Effector CD4-positive, alpha-beta T cell (primary cell): ENCODE measurements at places on chromosomes 4 and X.

GRCh38 chrX:29466456-29466855, 748.9 kb upstream of the MAGEB2 start:
- DNase-seq, result no peak

- DNase-seq, result no peak
These were observed 45.6 kb downstream of the RAP2C start for GRCh38 chrX:132173647-132174046.

DNA sequence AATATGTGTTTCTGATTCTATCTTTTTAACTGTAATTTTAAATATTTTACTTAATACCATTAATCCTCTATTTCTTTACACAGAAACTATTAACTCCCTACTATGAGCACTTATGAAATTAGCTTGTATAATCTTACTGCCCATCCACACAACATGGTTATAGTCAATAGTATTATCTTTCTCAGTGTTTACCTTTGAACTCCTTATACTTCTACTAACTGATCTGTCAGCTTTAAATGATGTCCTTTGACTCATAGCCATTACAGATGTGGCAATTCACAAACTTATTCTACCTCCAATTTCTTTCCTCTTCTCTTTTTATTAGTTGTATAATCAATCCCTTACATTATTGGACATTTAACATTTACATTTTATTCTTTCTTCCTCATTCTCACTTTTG, 5.5 kb downstream of the SEC31A start:
- no peak for DNase-seq

DNA sequence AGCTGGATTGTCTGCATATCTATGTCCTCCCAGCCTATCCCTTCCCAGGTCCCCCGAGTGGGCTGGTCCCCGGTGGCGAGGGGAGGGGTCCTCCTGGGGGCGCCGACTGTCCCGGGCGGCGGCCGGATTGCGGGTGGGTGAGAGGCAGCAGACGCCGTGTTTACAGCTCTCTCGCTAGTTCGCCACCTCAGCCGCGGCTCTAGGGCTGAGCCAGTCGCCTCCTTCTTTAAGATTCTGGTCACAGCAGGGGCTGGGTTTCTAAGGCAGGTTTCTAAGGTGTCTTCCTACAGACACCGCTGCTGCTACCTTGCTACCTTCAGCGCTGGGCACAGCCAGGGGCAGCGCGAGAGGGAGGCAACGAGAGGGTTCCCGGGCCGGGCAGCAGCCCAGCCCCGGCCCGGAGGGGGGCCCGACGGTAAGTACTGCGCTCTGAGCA, 57.2 kb downstream of the FRMPD3 start:
- no peak for DNase-seq

DNA sequence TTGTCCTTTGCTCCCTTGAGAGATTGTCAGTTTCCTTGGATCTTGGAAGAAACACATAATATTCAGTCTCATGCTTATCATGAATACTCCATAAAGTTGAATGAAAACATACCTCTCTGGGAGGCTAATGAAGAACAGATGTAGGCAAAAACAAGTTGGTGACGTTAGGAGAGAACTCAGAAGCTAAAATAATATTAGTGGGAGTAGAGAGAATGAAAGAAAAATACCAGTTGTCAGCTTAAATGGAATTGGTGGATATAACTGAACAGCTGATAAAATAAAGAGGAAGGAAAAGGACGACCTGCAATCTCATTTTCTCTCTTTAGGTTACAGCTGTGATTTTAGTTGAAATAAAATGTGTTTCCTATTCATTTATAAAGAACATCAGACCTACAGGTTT, 124.8 kb downstream of the SNCA start:
- DNase-seq, result no peak

DNA sequence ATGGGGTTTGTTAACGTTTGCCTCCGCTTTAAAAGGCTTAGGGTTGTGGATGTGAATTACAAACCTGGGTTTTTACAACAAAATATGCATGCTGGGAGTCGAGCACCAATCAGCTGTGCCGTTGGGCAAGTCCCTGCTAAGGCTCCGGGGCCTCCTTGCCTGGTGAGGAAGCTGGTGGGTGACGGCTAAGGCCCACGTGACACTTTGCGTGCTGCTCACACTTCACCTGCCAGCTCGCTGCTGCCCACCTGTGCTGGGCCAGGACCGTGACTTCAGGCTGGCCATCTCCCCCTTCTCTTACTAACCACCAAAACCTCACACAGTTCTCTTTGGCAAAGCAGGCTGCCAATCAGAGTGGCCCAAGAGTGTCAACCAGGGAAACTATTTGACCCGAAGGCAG, 178.3 kb downstream of the AFAP1 start:
- DNase-seq, result no peak

DNA sequence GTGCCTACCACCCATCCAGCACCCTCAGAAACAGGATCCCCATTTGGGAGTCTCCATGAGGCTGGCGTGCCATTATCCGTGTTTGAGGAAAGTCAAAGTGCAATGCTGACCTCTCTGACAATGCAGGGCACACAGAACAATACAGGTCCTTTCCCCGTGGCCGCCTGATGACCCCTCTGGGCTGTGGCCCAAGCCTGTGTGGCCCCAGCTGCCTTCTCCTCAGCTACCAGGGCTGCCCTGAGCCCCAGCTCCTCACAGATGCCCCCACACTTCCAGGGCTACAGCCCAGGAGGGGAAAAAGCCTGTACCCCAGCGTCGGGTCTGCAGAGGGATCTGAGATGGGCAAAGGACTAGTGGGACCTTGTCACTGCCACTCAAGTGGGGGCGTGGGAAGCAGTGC, 15.5 kb downstream of the ZFYVE28 start:
- no peak for DNase-seq

GRCh38 chrX:68355629-68355920, 77.7 kb downstream of the OPHN1 start:
- no peak for DNase-seq

DNA sequence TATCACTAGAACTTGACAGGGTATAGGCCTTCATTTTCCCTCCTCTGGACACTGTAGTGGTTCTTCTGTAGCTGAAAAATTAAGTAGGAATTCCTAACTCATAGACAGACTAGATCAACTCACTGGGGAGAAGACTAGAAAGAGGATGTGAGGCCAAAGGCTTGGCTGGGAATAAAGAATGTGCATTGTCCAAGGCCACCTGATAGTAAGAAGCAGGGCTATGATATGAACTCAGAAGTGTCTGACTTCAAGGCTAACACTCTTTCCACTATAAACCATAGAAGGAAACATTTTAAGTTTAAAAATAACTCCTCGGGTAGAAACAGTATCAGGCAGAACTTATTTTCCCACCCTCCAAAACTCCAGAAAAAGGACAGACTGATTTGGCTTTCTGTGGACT, 346.6 kb downstream of the OPHN1 start:
- DNase-seq, result no peak

- no peak for DNase-seq
These were observed 6.5 kb upstream of the GJB1 start for GRCh38 chrX:71216485-71216884.

- no peak for DNase-seq
These were observed 579 bp upstream of the GABRA2 start for GRCh38 chr4:46390355-46391058.

DNA sequence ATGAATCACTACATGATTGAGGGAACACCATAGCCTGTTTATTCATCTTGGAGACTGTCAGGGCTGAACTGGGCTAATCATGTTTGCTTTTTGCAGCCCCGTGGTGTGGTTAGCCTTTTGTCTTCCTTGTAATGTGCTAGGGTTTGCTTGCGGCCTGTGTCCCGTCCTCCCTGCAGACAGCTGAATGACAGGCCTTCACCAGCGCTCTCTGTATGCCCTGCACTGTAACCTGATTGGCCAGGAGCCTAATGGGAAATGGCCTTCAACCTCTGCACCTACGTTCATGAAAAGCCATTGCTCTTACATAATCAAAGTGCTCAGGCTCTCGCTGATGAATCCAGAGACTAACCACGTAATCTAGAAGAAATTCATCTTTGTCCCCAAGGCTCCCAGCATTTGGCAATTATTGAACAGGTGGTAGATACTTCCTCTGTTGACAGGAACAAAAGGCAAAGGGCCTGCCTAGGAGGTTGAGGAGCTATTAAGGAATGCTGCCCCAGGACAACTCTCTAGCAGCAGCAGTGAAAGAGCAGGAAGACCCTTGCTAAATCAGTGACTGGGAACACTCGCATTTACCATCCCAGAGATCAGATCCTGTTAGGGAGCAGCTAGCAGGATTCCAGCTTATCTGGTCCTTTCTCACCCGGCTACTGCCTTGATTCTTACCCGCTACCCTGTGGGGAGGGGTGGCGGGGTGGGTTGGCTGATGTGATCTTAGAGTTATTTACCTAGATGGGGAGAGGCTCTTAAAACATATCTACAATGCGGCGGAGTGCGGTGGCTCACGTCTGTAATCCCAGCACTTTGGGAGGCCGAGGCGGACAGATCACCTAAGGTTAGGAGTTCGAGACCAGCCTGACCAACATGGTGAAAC, 42.3 kb upstream of the FAT1 start:
- DNase-seq, result no peak

DNA sequence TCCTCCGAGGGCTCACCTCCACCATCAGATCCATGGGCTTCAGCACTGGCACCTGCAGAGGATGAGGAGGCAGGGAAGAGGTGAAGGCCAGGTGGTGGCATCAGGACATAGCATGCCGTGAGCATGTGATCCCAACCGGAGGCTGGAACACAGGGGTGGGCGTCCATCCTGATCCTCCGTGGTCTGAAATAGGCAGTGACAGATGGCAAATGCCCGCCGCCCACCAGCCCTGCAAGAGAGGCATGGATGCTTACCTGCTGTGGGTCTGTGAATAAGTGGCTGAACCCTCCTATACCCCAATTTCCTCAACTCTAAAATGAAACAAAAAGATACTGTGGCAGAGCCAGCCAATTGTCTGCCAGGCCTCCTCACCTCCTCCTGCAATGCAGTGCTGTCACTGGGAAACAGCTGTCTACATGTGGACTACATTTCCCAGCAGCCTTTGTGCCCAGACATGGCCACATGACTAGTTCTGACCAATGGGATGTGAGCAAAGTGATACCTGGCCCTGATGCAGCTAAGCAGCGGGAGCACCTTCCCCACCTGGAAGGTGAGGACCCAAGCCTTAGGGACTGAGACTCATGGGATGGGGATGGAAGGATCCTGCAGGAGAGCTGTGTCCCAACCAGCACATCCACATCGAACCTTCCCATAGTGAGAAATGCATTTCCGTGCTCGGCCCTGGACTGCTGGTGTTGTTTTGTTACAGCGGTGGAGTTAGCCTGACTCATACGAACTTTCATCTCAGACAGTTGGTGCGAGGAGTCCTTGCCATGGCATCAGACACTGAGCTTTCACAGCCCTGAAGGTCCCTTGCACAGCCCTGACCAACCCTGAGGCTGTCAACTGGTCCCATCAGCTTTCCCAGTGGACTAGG, 99.5 kb downstream of the PPP2R2C start:
- DNase-seq, result no peak

- DNase-seq, result no peak
These were observed 206.6 kb downstream of the SPRY1 start for GRCh38 chr4:123603165-123603564.

DNA sequence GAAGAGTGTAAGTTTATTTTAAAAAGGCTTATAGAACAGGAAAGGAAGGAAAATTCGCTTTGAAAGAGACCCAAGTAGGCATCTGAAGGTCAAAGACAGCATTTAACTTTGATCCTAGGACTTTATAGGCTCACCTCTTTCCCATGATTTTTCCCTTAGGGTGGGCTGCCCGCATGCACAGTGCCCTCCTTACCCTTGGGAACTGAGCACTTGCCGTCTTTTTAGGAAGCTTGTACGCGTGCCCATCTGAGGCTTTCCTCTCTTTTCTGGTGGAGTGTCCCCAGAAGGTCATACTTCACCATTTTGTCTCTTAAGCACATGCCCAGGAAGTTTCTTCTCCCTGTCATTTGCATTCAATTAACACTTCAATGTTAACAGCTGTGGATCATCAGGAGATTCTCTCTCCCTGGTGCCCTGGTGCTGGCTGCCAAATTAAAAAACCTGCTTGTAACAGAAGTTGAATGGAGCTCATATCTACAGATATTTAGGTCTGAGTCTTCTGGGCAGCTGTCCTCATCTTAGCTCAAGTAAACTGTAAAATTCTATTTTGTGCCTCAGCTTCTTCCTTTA, 38.4 kb upstream of the IL9R start:
- DNase-seq, result no peak

DNA sequence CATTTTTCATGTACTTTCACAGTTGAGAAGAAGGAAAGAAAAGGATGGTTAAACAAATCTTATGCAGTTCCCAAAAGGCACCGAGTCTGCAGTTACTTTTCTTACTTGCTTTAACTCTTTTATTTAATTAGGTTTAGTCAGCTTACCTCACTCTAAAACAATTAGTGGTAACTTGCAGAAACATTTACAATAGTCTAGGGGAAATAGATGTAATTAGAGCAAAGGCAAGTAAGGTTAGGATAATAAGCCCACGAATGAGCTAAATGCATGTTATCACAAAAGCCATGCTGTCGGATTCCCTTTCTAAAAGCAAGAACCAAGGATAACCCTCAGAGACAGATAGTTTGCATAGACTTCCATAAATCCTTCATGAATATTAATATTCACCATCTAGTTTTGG, 82.0 kb upstream of the VCX2 start:
- no peak for DNase-seq

DNA sequence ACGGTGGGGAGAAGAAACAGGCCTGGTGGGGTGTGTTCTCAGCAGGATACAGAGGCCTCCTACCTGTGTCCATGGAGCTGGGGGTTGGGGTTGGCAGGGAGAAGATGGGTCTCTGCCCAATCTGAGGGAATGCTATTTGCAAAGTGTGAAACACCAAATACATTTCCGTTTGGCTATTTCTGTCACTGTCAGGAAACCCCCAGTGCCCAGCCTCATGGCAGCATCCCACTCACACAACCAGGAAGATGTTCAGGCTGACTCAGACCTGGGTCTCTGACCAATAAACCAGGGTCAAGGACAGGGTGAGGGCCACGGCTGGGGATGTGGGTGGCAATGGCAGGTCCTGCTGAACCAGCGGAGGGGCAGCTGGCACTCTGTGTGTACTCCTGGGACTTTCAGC, 41.3 kb downstream of the BCOR start:
- DNase-seq, result no peak

GRCh38 chrX:100487795-100488194, 77.7 kb upstream of the PCDH19 start:
- DNase-seq, result no peak

- no peak for DNase-seq
These were observed 45.6 kb upstream of the S100G start for GRCh38 chrX:16604337-16604736.

- no peak for DNase-seq
These were observed 26.2 kb downstream of the ZNF827 start for GRCh38 chr4:145912376-145912775.
